ENCODE measurements at places on chromosomes 7 and 10.

GRCh38 chr10:24505759-24506158 is 217.9 kb downstream of the ARHGAP21 start:
- no peak for DNase-seq

DNA sequence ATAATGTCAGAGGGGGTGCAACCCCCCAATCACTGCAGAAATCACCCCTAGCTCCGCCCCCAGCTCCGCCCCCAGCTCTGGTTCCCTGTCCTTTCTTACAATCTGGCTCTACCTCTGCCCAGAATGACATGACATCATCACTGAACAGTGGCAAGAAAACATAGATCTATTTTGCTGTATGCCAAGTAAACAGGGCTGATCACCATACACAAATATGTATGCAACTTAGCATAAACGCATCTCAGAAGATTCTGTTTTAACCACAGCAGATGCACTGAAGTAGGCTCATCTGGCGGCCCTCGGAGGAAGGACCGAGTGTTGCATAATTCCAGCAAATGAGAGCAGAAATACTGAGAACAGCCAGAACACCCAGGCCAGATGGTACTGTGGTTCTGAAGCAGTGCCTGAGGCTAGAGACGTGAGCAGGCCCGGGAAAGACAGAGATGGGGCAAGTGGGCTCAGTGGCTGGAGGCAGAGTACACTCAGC is 293.3 kb upstream of the KLF14 start:
- DNase-seq: peak; percentile 84

DNA sequence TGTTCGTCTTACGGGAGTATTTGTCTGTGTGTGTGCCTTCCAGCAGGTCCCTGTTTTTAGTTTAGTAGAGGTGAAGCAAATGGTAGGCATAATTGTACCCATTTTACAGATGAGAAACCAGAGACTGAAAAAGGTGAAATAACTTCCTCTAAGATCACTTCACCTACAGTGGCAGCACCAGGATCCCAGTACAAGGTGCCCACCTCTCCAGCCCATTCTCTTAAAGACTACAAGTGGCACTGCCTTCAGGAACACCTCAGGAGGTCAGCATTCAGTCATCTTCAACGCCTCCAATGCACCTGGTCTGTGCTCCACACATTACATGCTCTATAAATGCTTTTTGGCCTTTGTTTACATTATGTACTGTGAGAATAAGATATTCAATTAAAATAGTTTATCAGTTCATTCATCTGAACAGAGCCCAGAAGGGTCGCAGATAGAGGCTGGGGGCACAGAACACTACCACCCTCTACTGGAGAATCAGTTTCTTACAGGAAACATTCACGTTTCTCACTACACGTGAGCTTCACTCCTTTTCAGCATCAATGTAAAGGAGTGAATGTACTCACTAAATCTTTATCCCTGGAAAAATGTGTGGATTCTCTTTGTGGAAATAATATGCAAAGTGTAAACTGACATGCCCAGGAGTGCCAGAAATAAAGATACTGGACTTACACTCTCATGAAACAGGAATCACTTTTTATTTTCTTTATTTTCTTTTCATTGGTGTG is 45.5 kb upstream of the ABLIM1 start:
- DNase-seq: no peak

GRCh38 chr10:72308320-72308987 is 34.7 kb downstream of the DDIT4 start:
- no peak for DNase-seq

- DNase-seq: no peak
Observed at GRCh38 chr10:80436446-80437098, 17.5 kb upstream of the TSPAN14 start.

DNA sequence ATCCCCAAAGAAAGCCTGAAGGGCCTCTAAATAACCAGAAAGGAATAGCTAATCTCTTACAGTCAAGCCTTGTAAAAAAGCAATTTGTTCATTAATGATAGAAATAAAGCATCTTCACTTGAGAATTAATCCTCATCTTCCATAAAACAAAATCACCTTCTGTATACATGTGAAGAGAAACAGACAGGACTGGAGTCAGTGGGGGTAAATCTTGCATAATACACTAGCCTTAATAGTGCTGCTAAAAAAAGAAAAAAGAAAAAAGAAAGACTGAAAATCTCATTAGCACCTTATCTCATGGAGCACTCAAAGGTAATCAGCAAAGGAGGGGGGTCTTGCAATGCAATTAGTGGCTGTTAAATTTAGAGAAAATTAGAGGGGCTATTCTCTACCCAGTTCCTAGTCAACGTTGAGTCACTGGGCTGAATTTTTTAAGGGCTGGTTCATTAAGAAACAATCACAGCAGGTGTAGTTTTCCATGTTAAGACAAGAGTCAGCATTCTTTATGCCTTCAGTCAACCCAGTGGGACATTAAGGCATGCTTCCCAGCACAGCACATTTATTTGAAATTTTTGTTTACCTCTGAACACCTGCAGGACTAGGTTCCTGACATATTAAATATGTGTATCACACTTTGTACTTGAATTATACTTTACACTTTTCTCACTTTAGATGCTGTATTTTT is 1455.7 kb upstream of the CELF2 start:
- no peak for DNase-seq

- no peak for DNase-seq
Observed at GRCh38 chr10:16890691-16891090, 73.5 kb upstream of the RSU1 start.

- DNase-seq: no peak
Observed at GRCh38 chr7:27151341-27151930, 947 bp downstream of the HOXA3 start.

GRCh38 chr7:44382459-44383265 is 57.3 kb upstream of the CAMK2B start:
- DNase-seq: no peak

- no peak for DNase-seq
Observed at GRCh38 chr10:43024524-43024923, 52.3 kb upstream of the RET start.

DNA sequence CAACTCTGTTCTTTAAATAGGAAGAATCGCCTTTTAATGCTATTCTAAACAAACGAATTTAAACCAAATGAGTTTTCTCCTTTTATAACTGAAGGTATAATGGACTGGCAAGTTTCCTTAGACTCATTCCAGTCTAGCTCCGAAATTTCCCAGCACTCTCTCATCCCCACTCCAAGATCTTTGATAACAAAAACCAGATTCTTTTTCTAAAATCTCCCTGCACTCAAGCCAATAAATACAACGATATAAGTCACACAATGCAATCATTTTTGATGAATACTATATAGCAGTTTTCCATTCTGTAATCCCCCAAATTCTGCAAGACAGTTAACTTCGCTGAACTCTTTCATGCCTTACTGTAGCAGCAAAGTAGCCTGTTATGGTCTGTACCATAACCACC is 1.9 kb downstream of the OGA start:
- no peak for DNase-seq

DNA sequence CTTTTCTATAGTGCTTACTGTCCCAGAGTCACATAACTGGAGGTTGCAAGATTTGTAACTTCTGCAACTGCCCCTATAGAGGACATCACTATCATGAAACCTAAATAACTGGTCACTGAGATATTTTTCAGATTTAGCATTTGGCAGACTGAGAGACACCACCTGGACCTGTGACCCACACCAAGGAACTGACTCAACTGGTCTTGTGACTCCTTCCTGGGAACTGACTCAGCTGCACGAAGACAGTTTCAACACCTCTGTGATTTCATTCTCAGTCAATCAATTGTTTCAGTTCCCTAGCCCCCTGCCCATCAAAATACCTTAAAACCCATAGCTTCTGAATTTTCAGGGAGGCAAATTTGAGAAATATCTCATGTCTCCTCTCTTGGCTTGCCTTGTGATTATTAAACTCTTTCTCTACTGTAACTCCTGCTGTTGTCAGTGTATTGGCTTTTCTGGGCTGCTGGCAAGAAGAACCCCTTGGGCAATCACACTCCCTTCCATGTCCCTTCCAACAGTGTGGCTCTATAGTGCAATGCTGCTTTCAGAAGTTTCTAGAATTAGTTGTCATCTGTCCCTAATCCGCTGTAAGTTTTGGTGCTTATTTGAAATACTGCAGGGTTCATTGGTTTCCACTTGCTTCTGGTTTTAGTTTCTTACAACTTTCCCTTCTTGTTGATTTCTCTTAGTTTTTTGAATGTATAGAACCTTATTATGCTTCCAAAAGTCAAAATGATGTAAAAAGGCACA is 127.8 kb upstream of the ADCY1 start:
- DNase-seq: no peak

- DNase-seq: no peak
Observed at GRCh38 chr10:64977915-64978314, 1456.7 kb downstream of the REEP3 start.

DNA sequence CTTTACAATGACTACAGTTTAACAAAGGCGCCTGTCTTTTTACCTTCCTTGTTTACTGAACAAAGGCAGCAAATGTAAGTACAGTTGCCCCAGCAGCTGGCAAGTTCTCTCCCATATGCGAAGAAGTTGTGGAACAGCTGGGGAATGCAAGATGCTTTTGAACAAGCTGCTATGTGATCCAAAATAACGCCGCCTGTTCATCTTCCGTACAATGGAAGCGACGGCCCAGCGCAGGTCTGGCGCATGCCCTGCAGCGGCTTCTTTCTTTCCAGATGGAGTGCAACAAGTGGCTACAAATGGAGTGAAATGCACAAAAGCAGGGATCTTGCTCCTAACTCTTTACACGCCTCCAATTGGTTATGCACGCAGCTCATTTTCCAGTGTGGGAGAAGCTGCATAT is 97.0 kb upstream of the SVIL start:
- no peak for DNase-seq

GRCh38 chr10:122507616-122508015 is 46.3 kb downstream of the HTRA1 start:
- DNase-seq: no peak

DNA sequence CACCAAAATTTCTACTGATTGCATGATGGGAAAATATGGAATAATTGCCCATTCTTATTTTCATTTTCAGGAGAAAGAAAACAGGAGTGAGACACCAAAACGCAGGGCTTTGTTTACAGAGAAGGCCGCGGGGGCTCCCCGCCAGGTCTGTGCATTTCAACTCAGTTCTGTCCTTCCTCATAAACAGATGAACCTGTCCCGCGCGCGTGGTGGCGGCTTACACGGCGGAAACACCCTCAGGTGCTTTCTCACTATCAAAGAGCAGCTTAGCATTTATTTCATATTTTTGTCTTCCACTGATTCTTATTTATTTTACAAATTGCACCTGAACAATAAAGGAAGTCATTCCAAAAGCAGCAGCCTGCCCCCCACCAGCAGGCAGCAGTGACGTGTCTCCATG is 579.4 kb downstream of the PTPRN2 start:
- DNase-seq: no peak

- peak; percentile 83 for DNase-seq
Observed at GRCh38 chr7:135509839-135510591, at the start of gene CNOT4. Gene CNOT4, minus strand, starts transcription at chr7:135510102. Its CDS starts 71,771 bp downstream, at chr7:135438331.

DNA sequence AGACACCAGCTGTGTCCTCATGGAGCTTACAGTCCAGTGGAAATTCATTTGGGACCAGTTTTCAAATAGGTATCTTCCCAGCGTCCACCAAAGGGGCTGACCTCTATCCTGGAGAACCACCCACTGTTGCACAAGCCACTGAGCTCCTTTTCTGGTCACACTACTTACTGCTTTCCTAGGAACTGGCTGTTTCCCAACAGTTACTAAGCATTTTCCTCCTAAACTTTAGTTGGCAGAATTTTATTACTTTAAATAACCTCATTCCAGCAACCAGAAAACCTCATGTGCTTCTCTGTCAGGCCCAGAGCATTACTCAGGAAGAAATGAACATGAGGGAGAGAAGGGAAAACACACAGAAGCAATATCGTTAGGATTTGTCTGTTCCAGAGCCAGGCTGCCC is 183.1 kb downstream of the GPAM start:
- DNase-seq: no peak

DNA sequence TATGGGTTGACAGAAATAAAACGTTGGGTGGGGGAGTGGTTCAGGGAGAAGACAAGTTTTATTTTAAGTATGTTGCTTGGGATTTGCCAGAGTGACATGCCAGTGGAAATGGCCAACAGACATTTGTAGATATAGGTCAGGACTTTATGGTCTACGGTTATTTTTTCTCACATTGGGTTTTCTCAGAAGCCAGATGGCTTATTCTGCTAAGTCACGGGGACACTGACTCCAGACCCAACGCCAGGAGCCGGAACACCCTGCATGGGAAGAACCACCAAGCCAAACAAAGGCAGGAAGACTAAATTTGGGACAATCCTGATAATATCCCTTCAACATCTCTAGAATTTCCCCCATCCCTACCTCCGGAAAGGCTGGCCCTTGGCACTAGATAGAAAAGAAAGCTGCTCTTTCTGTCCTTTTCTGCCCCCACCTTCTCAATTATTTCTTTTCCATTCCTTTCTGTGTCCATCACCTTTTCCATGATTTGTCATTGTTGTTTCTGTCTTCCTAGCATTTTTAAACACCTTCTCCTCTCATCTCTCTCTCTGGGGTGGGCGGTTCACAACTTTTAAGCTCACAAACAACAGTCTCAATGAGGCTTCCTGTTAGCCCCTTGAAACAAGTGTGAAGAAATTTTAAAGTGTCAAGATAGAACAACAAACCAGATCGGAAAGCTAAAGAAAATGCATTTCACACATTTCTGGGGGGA is 44.7 kb downstream of the TBXAS1 start:
- no peak for DNase-seq

GRCh38 chr10:79415736-79416577 is 29.5 kb downstream of the ZCCHC24 start:
- no peak for DNase-seq
